MV-4-11 (cell line): ENCODE measurements at places on chromosomes 4 and X.

GRCh38 chr4:121182296-121182695 is 18.2 kb upstream of the TNIP3 start:
- DNase-seq: peak; percentile 75

DNA sequence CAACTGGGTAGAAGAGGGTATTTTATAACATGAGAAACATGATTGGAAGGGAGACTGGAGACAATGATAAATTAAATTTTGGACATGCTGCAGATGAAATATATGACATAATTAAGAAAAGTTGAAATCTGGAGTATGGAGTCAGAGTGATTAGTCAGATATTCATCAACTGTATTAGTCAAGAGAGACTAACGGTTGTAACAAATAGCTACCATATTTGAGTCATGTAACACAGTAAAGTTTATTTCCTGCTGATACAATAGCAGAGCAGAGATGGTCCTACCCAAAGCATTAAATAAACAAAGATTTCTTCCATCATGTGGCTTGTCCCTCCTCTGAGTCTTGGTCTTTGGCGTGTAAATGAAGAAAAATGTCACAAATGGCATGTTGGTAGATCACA is 321.3 kb downstream of the GALNTL6 start:
- DNase-seq: no peak

GRCh38 chr4:46270986-46271596 is 118.8 kb downstream of the GABRA2 start:
- peak; percentile 56 for DNase-seq

DNA sequence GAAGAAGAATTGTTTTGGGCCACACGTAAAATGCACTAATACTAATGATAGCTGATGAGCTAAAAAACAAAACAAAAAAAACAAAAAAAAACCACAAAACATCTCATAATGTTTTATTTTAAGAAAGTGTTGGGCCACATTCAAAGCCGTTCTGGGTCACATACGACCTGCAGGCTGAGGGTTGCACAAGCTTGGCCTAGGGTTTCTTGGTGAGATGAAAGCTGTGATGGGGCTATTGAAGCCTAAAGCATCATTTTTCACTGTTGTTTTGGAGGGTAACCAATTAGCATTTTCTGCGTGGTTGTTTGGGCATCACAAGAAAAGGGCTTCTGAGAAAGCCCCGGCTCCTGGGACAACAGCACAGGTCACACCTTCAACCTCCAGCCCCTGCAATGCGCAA is 42.5 kb upstream of the ZNF157 start:
- DNase-seq: peak; percentile 16

- DNase-seq: no peak
Measured at GRCh38 chr4:153880983-153881382, 92.1 kb upstream of the SFRP2 start.

DNA sequence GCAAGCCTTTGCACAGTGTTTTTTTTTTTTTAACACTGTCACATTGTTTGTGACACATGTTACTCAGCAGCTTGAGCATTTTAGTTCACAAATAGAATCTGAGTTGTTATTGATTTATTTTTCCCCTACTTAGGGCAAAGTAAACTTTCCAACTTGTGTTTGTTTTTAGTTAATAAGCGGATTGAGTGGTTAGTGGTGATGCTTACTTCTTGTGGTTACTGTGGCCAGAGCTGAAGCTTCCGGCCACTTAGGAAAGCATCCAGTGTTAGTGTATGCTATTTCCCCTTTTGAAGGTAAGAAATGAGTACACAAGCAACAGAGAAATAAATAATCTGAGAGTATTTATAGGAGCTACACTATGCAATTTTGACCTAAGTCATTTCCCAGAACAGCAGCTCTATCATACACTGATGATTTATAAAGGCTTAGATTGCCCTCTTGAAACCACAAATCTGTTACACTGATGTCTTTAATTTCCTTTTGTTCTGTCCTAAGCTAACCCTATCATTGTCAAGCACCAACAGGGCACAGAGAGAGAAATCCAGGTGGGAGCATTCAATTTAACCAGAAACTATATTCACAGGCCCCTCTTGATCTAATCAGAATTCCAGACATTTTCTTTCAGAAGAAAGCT is 2464.6 kb downstream of the PCDH7 start:
- peak; percentile 95 for DNase-seq

DNA sequence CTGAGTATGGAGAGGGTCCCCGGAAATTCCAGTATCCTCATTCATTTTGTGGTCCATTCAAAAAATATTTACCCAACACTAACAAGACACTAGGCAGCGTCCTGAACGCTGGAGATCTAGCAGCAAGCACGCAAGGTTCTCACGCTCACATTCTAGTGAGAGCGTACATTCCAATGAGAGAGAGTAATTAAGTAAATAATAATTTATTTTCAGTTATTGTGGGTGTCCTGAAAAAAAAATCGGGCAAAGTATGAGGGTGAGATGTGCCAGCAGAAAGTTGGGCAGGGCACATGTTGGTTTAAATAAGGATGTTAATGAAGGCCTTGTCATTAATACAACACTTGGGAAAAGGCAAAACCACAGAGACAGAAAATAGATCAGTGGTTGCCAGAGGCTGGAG is 4.0 kb upstream of the TMEM156 start:
- no peak for DNase-seq

- DNase-seq: no peak
Measured at GRCh38 chrX:14641681-14642655, 112.6 kb downstream of the GLRA2 start.

- DNase-seq: peak; percentile 53
Measured at GRCh38 chr4:112563431-112564200, 47.6 kb upstream of the NEUROG2 start.

DNA sequence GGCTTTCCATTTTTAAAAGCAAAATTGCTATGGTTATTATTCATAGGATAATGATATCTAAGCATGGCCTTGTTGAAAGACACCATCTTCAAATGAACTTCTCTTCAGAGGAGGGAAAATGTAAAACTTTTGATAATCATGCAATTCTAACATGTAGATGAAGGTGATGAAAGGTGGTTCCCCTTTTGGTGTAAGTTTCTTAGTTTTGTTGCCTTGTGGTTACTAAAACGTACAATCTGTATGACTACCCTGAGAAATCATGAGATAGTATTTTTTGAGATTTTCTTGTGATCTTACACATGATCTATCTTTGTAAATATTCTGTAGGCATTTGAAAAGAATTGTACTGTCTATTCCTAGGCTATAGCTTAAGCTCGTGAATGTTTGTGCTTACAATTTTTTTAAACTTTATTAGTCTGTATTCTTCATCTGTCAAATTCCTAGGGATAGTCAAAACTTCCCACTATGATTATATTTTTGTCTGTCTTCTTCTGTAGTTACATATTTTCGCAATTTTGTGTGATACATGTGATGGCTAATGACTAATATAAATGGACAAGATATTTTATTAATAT is 47.5 kb downstream of the PTPN13 start:
- DNase-seq: no peak

DNA sequence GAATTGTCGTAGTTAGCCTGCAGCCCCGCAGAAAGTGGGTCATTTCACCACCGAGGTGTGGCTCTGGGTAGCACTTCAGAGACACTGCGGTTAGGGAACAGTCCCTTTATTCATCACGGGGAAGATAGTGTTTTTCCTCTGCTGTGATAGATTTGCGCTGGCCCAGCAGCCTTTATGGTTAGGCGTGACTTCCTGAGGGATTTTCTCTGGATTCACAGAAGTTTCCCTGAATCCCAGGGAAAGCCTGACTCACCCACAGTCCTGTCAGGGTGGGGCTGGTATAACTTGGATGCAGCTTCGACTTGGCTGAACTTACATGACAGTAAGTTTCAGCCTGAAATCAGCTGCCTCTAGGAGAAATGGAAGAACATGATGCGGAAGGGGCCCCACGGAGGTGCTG is 196.3 kb upstream of the HHIP start:
- no peak for DNase-seq

- no peak for DNase-seq
Measured at GRCh38 chr4:129455482-129455881, 359.5 kb downstream of the C4orf33 start.

DNA sequence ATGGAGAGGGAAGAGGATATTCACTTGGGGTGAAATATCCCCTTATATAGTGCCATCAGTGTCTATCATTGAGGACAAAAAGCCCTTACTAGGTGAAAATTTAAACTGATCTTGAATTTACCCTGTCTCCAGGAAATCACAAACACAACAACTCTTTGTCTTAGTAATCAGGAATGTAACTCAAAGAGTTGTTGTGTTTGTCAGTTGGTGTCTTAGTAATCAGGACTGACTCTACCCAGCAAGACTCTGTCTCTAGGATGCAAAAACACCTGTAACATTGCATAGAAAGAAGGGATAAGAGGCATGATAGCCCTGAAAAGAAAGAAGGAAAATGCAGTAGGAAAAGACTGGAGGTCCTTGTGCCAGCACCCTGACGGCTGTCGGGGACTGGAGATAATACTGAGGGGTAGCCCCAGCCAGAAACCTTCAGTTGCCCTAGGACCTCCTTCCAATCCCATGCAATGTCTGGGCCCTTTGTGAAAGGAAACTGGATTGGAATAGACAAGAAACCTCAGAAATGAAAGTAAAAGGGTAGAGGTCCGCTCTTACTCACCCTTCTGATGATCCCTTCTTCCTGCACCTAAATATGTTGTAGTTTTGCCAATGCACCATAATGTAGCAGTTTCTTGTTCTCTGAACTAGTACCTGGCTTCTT is 45.3 kb downstream of the HMGB2 start:
- no peak for DNase-seq

DNA sequence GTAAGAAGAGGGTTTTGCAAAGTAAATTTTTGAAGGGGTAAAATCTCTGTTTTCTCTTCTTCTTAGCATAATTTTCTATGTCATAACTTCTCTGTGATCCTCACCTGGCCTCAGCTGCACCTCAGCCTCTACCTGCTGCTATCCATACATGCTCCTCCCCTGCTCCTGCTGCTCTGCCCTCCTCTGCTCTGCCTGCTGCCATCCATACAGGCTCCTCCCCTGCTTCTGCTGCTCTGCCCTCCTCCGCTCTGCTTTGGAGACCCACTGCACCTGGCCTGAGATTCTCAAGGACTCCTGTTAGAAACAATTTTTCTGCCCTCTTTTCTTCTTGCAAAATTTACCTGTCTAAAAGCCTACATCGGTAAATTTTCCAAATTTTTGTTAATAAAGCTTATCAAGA is 388.6 kb upstream of the PITX2 start:
- no peak for DNase-seq

DNA sequence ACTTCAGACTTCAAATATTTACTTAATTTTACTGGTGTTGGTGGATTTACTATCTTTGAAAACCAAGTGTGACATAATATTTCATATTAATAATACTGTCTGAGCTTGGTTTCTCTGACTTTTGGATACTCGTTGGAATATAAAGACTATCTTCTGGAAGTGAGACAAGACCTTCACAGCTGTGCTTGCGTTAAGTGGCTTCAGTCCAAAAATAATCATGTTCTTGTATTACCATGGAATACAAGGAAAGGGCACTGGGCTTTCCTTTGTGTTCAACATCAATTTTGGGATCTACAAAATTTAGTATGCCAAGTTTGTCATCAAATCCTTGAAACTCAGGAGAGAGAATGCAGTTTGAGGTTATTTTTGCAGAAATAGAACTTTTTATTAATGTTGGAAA is 712.4 kb upstream of the LCORL start:
- DNase-seq: no peak
